H4 (cell line): ENCODE measurements at places on chromosomes 1 and 21.

GRCh38 chr1:7261490-7261889, 476.2 kb downstream of the CAMTA1 start:
- no peak for DNase-seq

DNA sequence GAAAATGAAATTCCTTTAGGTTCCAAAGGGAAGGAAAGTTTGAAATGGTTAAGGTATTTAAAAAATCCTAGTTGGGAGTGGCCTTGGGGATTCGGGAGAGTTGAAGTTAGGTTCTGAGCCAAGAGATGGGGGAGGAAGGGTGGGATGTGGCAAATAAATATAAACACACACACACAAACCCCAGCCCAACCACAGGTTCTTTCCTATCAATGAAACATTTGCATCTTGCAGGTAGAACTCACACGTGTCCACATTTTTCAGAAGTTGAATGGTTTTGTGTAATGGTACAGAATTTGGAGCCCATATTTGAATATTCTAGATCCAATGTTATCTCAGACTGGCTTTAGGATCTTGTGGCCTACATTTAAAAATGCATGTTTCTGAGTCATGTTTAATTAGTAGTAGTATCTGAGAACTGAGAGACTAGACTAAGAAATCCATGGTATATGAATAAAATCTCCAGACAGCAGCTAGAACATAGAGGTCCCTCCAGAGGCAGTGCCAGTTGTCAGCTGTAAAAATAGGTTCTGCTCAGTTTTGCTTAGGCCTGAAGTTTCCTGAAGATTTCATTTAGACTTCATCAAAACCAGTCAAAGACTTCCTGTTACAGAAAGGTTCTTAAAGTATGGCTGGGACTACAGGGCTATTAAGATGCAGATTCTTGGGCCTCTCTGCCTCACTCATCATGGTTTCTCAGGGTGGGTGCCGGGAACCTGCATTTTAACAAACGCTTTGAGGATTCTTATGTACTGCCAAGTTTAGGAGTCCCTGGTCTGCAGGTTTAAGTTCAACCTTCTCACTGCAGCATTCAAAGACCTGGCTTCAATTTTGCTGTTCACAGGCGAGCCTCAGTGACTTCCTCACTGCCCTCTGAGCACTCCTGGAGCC, 21.3 kb downstream of the RUNX1 start:
- DNase-seq = no peak

DNA sequence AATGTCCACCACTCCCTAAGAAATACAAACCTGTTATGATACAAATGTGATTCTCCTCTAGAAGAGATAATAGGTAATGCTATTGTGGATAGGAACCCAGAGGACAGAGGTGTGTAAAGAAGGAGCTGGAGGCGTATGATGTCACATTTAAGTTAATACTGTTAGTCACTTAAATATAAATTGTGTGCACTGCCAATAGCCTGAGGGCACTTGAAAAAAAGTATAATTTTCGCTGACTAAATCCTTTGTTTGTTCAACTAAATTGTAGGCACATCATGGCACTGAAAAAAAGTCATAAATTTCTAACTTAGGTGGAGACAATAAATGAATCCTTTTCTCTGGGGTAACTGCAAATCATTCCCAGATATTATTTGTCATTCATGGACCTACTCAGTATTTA, 4.4 kb downstream of the RCSD1 start:
- no peak for DNase-seq

DNA sequence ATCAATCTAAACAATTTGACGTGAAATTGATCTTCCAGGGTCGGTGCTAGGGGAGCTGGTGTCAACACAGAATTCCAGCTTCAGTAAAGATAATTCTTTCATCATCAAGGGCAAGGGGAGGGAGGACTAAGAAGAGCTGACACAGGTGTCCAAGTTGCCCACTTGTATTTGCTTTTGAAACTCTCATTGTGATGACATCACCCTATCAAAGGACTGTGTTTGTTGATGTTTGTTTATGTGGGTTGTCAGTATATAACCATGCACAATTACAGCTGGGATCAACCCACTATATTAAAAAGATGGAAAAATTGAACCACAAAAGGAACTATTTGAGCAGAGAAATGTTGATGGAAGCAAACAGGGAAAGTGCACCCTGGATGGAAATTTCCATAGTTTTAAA, 48.8 kb downstream of the ZC3H11B start:
- DNase-seq = no peak

DNA sequence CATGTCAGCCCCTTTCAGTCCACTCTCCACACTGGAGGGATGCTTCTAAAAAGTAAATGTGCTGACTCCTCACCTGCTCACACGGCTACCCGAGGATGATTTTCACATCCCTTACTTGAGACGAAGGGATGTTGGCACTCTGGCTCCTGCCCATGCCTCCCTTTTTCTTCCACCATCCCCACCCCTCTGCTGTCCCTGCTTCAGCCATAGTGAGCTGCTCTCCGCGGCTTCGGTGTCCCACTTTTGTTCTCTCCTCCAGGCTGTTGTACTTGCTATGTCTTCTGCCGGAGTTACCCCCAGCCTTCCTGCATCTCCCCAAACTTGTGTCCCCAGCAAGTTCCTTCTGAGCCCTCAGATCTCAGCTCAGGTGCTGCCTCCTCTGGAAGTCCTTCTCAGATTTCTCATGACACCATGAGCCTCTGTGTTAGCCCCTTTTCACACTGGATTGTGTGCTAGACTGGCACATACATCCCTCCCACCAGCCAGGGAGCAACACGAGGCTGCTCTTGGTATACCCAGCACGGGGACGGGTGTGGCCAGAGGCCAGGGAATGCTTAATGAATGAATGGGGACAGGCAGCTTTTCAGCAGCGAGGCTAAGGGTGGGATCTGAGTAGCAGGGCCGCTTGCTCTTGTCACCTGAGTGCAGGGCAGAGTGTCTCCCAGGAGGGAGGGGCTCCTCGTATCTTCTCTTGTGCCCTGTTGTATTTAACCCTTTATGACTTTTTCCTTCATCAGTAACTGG, 1.3 kb downstream of the ACOT11 start:
- no peak for DNase-seq
